ENCODE measurements at places on chromosomes 7 and 10.

- DNase-seq = peak; percentile 1
Observed at GRCh38 chr10:125629758-125630376, 53.1 kb downstream of the TEX36 start.

DNA sequence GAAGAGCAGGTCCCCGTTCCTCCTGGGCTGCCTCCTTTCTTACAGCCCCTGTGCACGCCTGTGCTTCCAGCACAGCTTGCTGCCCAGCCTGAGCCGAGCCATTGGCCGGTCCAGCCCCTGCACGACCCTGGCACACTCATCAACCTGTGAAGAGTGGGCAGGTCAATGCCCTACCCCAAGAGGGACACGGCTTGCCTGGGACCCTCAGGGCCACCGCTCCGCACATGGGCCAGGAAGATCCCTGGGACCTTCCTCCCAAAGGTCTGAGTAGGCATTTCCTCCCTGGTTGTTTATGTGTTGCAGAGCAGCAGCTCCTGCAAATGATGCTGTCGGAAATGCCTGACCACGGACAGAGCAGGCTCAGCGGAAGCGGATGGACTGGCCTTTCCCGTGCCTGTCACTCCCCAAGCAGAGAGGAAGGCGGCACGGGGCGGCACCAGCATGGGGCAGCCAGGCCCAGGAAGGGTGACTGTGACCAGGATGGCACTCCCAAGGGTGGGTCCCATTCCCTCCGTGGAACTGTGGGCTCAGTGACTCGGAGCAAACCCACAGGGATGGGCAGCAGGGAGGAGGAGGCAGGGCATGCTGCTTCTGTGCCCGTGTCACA, 252.5 kb downstream of the TNS3 start:
- DNase-seq = no peak

DNA sequence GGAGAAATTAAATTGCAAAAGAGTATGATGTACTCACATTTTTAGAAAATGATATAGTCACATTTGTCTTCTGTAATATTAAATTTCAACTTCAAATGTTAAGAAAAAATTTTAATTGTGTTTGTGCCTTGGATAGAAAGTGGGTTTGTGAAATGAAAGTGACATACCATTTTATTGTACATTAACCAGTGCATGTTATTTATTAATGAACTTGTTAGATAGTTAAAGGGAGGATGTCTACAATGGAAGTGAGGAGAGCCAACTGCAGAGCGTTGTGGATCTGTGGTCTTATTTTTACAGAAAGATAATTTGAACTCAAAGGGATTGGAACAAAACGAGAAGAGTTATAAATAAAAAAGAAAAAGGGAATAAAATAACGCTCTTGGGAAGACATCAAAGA, 291.7 kb downstream of the ARL4A start:
- DNase-seq = no peak

GRCh38 chr7:141710301-141710700, 2.1 kb downstream of the WEE2 start:
- no peak for DNase-seq

DNA sequence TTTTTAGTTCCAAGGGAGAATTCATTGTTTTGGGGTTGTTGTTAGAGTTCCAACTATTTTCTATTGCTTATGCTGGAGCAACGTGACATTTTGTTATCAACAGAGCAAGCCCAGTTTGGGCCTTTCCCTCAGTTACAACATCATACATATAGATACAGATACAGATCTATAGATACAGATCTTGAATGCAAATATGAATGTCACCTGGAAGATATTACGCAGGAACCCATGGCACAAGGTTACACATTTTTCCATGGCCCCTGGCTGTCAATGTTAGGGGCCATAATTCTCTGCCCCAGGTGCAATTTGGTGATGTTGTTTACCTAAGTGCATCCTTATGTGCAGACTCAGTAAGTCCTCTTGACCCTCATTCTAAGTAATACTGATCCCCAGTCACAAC, 3.6 kb upstream of the PODXL start:
- DNase-seq = no peak

- no peak for DNase-seq
Observed at GRCh38 chr7:116741625-116742316, 69.8 kb downstream of the MET start.

DNA sequence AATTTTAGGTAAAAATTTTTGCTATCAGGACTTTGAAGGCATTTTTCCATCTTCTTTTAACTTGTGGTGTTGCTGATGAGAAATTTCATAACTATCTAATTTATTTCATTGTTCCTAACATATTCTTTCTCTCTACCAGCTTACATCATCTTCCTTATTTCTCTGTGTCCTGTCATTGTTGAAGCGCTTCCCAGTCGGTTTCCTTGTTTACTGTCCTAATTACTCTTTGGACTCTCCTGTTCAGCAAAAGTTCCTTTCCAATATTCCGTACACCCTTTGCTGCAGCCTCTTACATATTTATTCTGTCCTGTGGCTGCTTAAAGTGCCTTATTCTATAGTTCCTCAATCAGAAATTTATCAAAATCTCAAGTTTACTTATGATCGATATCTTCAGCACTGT, 609.0 kb upstream of the FZD8 start:
- no peak for DNase-seq

DNA sequence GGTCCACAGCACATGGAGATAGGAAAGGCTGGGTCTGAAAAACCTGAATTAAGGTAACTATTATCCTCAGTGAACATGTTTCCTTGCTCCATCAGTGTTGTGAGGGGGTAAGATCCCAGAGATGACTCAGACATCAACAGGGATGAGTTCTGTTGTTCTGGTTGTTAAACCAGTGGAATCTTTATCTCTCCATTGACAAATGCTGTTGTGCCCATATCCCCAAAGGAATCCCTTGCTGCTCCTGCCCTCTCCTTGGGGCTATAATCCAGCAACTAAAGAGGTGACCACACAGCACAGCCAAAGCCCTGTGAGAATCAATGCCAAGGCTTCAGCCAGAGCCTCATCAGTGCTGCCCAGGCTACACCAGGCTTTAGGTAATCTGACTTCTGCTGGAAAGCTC, 113.4 kb downstream of the JAZF1 start:
- no peak for DNase-seq

DNA sequence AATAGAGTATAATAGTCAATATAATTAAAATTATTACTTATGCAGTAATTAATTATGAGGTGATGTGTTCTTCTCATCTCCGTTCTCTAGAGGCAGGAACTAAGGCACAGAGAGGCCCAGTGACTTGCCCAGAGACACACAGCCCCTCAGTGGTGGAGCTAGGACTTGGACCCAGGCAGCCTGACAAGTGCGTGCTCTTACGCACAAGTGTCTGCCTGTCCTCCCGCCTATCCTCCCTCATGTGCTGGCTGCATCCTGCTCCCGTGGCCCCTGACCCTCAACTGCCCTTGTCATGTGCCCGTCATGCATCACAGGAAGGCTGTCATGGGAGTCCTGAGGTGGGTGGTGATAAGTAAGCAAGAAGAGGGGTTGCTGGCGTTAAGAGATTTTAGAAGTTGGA, 14.3 kb downstream of the IL2RA start:
- no peak for DNase-seq

- DNase-seq = no peak
Observed at GRCh38 chr10:26334932-26335573, 103.1 kb upstream of the APBB1IP start.

- no peak for DNase-seq
Observed at GRCh38 chr10:122307669-122308416, 36.7 kb downstream of the BTBD16 start.

- DNase-seq = no peak
Observed at GRCh38 chr10:95793401-95794045, 37.6 kb downstream of the ENTPD1 start.
